NCI-H2081 treated with DMSO at 0.1 percent for 48 hours (cell line): ENCODE measurements at places on chromosomes 1 and 21.

GRCh38 chr1:181111559-181111958, 23.1 kb downstream of the IER5 start:
- no peak for DNase-seq

DNA sequence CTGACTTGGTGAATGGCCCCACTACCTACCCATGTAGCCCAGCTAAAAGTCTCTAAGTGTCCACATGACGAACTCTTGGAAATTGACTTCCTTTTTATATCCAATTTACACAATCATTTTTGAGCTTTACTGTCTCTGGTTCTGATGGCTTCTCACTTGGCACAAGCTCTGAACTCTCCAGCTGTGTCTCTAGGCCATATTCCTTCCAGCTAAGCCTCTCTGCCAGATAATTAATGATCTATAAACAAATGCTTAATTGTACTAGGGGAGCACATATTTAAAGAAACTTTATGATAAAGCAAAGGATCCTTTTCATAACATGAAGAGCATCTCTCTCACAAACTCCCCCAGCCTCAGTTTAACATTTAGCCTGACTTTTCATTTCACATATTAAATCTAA, 16.3 kb upstream of the BEND5 start:
- no peak for DNase-seq

DNA sequence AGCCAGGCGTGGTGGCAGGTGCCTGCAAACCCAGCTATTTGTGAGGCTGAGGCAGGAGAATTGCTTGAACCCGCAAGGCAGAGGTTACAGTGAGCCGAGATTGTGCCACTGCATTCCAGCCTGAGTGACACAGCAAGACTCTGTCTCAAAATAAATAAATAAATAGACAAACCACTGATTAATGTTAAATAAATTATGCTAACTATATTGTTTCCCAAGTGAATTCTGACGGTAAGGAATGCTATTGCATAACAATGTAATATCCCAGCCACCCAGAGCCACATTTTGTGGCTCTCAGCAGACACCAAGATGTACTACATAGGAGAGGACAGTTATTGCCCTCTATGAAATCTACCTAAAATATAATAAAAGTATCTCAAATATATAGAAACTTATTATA, 55.4 kb downstream of the LPGAT1 start:
- DNase-seq, result no peak

- DNase-seq, result no peak
These were observed 13.6 kb downstream of the LRRC42 start for GRCh38 chr1:53959664-53960250.

DNA sequence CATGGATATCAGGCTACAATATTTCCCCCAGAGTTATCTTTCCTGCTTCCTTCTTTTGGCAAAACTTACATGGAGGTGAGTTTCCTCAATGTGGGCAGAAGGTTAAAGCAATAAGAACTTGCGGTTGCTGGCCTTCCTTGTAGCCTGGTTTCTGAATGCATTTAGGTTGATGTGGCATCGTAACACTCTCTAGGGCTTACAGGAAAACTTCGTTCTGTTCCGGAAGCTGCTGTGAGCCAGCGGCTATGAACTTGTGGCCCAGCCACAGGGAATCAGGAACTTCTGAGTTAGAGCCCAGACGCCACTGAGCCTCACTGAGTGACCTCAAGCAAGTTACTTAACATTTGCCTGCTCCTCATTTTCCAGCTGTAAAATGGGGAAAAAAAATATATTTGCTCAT, 623.4 kb upstream of the ADAMTS5 start:
- DNase-seq, result no peak

DNA sequence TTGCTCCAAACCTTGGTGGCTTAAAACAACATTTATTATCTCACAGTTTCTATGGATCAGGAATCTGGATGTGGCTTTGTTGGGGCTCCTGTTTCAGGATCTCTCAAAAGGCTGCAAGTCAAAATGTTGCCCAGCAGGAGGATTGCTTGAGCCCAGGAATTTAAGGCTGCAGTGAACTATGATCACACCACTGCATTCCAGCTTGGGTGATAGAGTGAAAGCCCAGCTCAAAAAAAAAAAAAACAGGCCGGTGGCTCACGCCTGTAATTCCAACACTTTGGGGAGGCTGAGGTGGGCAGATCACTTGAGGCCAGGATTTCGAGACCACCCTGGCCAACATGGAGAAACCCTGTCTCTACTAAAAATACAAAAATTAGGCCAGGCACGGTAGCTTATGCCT, 30.0 kb downstream of the BCAS2 start:
- DNase-seq, result no peak

- DNase-seq, result no peak
These were observed 43.0 kb upstream of the ADAMTS1 start for GRCh38 chr21:26888256-26888655.

DNA sequence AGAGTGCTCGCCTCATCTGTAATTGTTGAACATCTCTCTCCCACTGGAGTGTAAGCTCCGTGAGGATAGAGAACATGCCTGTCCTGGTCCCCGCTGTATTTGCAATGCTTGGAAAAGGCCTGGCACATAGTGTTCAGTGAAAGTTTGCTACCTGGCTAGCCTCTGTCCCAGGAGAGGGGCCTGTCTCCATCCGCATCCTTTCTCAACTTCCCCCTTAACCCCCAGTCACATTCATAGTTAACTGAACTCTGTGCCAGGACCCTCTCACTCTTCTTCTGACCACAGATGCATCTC, 15.2 kb downstream of the SPOCD1 start:
- DNase-seq, result no peak

DNA sequence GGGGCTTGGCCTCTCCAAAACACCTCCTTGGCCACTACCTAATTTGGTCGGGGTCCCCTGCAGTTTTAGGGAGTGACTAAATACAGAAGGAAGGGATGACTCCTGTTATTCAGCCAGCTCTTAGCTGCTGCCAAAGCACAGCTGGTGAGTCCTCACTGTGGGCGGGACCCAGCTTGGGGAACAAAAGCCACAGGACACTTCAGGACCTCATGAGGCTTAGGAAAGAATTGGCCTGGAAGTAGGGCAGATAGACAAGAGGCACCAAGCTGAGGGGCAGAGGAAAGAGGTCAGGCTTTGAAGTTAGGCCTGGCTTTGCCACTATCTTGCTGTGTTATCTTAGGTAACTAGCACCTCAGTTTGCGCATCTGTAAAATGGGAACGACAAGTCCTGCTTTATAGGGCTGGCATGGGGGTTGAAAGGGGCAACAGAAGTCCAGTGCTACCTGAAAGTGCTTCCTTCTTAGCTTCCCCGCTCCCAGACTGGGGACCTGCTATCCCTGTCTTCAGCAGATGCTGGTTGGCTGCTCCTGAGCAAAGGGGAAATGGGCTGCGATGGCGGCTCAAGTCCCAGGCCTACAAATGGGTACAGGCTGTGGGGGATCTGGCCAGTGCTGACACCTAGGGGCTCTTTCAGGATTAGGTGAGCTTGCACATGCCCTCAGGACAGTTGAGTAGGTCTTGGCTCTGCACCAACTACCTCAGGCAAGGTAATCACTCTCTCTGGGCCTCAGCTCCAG, 15.7 kb downstream of the IFI6 start:
- DNase-seq, result no peak

- no peak for DNase-seq
These were observed 36.2 kb downstream of the UTP25 start for GRCh38 chr1:209863766-209864485.

DNA sequence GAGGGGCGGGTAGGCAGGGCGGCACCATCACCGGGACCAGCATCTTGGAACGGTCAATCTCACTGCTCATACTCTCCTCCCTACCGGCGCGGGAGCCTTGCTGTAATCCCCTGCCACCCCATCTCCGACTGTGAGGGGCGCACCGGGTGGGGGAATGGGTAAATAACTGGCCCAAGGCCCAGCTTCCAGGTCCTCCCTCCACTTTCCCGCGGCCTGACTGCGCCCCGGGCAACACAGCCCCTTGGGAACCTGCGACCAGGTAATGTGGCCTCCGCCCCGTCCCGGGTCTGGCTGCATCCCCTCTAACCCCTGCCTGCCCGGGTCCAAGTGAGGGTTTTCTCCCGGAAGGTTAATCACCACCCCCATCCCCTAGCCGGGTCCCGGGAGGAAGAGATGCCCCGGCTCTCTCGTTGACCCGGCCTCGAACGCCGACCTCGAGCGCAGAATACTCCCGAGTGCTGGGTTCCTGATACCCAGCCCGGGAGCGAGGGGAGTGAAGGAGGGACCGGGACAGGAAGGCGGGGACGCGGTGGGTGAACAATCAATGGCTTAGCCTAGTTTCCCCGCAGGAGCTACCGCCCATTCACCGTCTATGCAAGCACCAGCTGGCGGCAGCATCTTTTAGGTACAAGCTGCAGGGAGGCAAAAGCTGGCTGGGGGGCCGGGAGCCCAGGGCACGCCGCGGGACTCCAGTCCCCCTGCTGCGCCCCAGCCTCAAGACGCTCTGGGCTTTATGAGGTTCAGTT, 5.9 kb upstream of the LHX9 start:
- no peak for DNase-seq

- no peak for DNase-seq
These were observed 68.4 kb downstream of the MACF1 start for GRCh38 chr1:39272798-39273469.

DNA sequence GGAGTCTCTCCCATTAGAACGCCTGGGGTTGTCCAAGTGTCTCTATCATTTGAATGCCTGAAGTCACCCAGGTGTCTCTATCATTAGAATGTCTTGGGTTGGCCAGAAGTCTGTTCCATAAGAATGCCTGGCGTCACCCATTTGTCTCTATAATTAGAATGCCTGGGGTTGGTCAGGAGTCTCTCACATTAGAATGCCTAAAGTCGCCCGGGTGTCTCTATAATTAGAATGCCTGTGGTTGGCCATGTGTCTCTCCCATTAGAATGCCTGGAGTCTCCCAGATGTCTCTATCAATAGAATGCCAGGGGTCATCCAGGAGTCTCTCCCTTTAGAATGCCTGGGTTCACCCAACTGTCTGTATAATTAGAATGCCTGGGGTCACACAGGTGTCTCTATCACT, 54.5 kb downstream of the RNF187 start:
- no peak for DNase-seq

DNA sequence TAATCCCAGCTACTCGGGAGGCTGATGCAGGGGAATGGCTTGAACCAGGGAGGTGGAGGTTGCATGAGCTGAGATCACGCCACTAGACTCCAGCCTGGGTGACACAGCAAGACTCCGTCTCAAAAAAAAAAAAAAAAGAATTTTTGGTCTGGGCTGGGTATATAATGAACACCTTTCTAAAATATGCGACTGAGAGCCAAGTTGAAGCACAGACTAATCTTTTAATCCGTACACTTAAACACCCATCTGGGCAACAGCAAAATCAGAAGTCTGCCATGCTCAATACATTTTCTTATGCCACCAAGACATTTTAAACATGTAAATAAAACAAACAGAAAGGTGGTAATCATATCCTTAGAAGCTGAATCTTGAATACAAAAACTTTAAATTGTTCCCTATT, 31.6 kb upstream of the ABCB10 start:
- no peak for DNase-seq

- DNase-seq, result no peak
These were observed 129.5 kb upstream of the ERRFI1 start for GRCh38 chr1:8155528-8156186.

DNA sequence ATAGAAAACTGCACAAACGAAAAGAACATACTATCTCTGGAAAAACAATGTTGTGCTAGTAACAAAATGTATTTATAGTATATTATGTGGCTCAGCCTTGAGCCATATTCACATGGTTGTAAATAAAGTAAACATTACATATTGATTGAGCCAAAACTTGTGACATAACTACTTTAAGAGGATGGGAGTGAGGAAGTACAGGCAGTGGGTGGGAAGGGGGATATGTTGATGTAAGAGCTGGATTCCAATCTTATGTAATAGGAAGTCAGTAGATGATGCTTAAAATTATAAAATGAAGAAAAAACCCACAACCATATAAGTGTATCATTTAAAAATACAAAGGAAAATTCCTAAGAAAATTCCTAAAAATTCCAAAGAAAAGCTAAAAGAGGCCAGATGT, 42.7 kb downstream of the RHOU start:
- no peak for DNase-seq

DNA sequence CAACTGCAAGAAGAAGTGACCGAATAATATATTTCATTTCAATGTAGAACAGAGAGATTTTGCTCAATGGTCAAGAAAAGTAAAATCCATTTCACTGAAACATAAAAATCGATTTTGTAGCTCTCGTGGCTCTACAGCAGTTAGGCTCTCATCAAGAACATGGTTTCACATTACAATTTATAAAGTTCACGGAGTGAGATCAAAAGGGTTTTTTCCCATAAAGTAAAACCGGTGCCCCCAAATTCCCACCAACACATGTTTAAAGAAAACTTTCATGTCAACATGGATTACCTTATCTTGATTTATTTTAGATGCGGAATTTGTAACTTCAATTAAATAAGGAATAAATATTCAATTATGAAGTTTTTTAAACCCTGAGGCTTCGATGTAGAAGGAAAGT, 16.3 kb upstream of the VAV3 start:
- DNase-seq, result no peak

DNA sequence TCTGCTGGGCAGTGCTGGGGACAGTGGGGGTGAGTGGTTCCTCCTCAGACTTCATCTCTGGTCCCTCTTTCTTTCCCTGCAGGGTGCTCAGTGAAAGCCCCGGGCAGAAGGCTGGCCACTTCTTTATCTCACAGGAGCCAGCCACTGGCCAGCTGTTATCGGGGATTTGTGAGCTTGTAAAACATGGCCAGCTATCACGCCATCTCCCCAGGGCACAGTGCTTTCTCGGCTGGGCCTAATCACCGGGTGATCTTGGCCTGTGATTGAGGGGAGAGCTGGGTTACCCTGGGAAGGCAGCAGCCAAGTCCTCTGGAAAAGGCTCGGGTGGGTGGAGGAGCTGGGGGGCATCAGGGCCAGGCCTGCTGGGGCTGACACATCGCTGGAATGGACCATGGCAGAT, 83.0 kb downstream of the IGSF21 start:
- DNase-seq, result no peak

DNA sequence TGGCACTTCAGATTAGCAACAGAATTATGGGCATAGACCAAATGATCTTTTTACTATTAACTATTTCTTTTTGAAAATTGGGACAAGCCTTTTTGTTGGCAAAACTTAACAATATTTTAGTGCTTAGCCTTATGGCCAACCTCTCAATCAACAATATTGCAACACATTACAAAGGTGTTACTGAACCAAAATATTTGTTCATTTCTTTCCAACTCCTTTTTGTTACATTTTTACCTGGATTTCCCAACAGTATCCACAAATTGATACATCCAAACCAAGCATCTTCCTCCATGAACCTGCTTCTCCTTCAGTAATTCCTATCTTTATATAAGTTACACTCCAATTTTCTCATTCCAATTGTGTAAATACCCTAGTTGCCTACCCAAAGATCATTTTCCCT, 1.5 kb upstream of the AMPD1 start:
- DNase-seq, result no peak

DNA sequence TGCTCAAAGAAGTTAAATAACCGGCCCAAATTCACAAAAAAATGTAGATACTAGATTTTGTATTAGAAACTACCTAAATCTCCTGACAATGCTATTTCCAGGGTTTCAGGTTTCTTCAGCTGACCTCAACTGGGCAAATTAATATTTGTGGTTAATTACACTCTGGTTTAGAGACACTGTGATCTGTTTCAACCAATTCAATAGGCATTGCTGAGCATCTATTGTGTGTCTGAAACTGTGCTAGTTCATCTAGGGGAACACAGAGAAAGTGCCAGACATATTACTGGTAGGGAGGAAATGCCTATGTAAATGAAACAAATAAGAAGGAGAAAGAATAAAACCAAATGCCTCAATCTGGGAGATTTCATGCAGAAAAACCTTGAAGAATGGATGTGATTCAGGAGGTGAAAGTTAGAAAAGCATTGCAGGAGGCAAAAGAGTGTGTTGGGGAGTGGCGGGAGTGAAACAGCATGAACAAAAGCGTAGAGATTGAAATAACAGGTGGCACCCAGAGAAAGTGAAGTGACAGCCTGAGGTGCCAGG, 51.3 kb upstream of the IVNS1ABP start:
- no peak for DNase-seq
